ENCODE measurements at places on chromosomes 5 and 9.

DNA sequence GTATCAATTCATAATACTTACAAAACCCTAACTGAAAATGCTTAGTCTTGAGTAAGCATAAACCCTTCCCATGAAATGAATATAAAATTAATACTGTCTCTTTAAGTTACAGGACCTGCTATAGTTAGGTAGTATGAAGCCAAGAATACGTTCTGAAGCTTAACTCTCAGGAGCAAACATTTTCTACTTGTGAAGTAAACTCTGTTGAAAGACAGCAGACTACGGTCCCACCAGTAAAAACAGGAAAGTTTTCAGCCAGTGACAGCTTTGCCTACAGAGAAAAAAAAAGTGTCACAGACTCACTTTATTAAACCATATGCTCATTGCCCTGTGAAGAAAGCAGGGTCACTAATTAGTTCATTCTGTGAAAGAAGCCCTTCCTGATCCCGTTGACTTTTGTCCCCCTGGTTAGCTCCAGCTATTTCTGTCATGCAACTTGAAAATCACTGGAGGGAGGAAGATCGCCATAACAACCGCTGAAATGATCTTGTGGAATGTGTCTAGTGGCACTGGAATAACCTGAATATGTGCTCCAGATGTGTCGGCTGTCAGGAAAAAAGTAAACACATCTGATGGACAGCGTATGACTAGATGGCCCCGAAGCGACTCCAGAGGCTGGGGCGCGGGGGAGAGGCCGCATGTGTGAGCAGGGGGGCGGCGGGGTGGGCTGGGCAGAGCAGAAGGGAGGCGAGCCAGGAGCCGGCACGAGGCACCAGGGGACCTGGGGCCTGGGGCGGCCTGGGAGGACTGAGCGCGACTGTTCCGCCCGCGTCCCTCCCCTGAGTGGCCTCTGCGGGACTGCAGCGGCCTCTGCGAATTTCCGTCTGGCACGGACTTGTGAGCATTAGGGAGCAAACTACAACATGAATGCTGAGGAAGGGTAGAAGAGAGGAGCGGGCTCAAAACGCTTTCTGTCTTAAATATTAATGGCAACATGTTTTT, 41.9 kb downstream of the BNC2 start:
- no peak for DNase-seq

DNA sequence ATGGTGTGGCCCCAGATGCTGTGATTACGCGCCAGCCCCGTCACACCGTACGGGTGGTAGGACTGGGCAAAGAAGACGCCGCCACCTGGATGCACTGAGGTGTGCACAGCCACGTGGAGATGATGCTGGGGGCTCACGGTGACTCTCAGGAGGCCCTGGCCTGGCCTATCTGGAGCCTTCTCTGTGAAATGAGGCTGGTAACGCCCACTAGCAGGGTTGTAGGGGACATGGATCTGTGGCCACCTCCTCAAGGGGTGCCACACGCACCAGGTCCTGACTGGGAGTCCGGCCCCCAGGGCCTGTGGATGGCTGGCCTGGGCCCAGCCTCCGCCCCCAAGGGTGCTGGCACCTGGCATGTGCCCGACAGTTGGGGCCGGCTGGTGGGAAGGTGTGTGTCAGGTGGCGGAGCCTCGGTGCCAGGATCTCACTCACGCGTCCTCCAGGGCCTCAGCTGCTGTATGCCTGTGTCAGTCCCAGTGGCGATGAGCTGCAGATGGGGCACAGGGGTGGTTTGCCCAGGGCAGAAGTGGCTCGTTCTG, 32.4 kb downstream of the NEK6 start:
- DNase-seq = no peak

- no peak for DNase-seq
These were observed 58.2 kb upstream of the GGTA1 start for GRCh38 chr9:121557581-121558447.

DNA sequence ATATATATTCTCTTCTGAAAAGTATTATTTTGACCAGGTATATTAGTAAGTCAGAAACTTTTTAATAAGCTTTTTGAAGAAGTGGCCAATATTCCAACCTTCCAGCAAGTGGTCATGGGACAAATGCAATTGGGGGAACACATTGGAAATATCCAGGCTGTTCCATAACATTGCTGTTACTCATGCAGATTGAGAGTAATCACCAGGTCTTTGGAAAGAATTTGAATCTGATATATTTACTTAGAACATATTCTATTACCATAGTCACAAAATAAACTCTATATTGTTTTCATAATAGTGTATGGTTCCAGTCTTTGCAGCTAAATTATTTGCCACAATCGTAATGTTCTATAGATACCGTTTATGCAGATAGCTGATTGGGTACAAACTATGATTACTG, 102.8 kb downstream of the TAF11L14 start:
- DNase-seq = no peak

GRCh38 chr5:109365653-109366052, 44.1 kb downstream of the PJA2 start:
- DNase-seq = no peak

- DNase-seq = no peak
These were observed 52.0 kb upstream of the SLC25A51 start for GRCh38 chr9:37955781-37956422.

DNA sequence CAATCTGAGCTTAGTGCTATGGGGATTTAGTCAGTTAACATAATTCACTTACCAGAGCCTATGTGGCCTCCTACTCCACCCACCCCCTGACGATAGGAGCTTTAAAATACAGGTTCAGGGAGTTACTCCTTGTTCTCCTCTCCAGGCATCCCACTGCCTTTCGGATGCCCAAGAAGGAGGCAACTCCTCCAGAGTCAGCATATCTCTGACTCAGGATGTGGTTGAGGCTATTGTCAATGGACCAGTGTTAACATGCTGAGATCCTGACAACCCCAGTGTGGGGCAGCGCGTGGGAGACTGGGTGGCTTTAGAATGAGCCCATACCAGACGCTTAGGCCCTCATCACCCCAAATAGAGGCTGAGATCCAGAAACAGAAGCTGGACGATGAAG, 27.4 kb downstream of the BICD2 start:
- DNase-seq = no peak

DNA sequence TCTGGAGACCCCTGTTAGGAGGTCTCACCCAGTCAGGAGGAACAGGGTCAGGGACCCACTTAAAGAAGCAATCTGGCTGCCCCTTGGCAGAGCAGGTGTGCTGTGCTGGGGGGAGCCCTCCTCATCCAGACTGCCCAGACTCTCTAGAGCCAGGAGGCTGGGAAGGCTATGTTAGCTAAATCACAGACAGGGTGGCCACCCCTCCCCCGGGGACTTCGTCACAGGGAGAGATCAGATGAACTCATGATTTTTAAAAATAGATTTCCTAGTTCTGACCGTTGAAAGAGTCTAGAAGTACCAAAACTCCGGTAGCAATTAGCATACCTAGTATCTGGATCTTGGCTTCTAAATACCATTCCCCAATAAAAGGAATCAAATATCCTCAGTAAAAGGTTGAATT, 35.0 kb upstream of the FOXB2 start:
- no peak for DNase-seq

DNA sequence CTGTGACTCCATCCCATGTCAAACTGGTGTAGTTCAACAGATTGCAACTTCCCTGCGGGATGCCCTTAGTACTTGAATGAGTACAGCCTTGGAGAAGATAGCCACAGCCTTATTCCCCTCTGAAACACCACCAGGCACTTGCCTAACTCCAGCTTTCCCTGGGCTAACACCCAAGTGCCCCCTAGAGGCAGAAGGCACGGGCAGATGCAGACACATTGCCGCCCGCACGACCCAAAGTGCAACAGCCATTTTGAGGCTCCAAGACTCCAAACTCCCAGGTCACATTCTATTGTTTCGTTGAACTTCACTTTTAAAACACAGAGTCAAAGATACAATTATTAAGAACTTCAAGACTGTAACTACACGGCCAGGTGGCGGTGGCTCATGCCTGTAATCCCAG, 163.6 kb upstream of the CDH6 start:
- DNase-seq = no peak

DNA sequence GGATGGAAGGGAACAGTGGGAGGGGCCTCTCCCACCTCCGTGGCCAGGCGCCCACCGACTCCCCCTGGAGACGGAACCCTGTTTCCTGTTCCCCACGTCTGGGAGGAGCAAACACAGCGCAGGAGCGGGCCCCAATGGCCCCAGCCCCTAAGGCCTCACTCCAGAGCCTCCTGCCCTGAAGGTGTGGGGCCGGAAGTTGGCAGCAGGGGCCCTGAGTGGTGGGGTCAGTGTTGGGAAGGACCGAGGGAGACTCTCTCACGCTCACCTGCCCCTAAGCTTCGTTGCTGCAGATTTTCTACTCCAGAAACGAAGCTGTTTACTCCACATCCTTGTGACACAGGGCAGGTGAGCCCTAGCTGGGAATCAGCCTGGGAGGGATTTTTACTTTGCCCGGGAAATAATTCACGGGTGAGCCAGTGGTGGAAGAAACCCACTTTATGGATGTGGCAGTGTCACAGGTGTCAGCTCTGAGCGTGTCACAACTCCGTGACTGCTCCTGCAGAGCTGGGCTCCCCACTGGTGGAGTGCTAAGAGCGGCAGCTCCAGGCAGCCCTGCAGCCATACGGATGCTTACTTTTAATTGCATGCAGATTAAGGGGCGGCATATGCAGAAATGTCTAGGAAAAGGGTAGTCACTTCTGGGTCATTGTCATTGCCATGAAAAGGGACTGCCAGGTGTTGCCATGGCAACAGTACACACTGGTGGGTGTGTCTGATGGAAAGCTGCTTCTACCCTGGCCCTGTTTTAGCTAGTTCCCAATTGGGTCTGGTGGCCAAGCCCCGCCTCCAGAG, 77.5 kb upstream of the OLFM1 start:
- DNase-seq = no peak

DNA sequence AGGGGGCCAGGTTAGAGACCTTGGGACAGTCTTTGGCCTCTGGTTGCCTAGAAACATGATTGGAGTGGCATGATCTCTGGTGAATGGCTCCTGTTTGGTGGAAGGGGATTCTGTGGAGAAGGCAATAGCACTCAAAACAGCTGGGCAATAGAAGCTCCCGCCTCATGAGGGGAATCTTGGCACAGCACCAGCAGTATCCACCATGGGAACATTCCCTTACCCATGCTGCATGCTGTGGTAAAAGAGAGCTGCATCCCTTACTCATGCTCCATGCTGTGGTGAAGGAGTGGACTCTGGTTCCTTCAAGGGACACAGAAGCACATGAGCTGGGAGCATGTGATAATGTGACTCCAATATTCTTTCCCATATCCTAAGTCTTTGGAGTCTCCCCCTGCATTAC, 160.6 kb downstream of the PJA2 start:
- no peak for DNase-seq

- peak; percentile 27 for DNase-seq
These were observed 6.3 kb upstream of the TTLL11 start for GRCh38 chr9:122099271-122099869.

GRCh38 chr9:132656299-132656698, 13.5 kb downstream of the DDX31 start:
- DNase-seq = no peak

DNA sequence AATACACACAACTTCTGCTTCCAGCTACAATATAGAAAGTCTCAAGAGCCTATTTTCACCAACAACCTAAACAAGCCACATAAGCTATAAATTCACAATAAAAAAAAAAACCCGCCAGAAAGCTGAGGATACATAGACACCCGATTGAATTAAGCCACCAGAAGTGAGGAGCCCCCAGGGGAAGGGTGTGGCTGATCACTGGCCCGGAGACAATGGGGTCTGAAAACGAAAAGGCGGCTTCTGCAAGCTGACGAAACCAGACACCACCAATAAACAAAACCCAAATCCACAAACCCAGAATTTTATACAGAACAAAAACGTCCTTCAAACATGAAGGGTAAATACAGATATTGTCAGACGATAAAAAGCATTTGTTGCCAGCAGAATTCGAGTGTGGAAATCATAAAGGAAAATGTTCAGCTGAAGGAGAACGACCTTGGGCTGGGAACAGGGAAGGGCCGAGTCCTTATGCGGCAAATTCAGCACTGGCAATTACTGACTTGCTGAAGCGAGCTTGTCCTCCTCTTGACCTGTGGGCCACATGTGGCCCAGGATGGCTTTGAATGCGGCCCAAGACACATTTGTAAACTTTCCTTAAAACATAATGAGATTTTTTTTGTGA, 39.6 kb upstream of the CEP72 start:
- no peak for DNase-seq

DNA sequence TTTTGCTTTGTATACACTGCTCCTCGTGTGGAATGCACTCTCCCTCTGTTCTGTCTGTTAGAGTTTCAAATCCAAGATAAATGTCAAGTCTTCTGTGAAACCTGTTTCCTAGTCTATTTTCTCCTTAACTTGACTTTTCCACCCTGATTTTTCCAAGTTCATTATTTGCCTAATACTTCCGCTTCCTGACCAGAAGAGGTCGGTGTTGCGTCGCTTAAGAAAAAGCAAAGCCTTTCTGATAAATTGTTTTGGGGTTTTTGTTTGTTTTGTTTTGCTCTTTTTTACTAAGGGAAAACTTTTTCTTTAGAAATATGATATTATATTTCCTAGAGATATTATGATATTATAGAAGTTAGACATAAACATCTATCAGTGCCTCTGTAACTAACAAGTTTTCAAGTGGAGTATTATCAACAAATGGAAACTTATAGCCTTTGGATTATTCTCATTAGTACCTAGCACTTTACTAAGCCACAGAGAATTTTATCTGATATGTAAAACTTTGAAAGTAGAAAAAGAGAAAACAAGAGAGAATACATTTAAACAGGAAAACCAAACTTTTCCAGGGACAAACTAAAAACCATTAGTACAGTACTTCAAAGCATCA, 55.8 kb downstream of the PHAX start:
- DNase-seq = no peak

- DNase-seq = no peak
These were observed 11.5 kb upstream of the IRX2 start for GRCh38 chr5:2762744-2763532.

DNA sequence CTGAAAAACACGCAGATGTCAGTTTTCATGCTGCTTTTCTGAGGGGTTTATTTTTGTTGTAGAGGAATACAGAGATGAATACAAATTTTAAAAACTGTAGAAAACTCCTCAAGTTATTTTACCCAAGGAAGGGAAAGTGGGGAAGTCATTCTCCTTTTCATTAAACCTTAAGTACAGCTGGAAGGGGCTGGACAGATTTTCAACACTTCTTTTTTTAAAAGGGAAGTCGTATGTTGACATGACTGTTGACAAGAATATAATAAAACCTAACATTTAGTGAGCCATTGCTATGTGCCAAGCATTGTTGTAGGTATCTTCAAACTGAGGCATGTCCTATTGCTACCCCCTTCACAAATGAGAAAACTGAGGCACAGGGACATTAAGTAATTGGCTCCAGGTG, 235.7 kb upstream of the ELL2 start:
- DNase-seq = no peak

DNA sequence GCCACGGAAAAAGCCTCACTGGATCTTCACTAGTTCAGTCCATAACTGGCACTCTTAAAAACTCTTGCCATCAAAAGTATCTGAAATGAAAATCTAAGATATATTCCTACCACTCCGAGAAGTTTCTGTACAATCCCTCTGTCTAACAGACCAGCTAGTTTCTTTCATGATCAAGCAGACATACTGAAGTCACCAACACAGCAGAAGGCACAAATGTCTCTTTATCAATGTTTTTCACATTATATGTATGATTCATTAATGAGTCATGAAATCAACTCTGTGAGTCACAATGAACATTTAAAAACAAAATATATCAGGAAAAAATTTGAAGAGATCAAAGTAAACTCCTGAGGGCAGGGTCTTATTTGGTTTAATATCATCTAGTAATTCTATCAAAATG, 50.8 kb downstream of the F2R start:
- no peak for DNase-seq

GRCh38 chr9:20178197-20178596, 389.4 kb upstream of the SLC24A2 start:
- DNase-seq = no peak

- no peak for DNase-seq
These were observed 70.9 kb upstream of the KLF9 start for GRCh38 chr9:70485273-70485858.
